Testis (tissue), 5 donors: ENCODE measurements at places on chromosomes 1 and 21. TPM values are rescaled to one million over a fixed set of nuclear protein-coding genes. Genes with fewer than 3 reads are reported as not detected.

SHE gene
- 50.9 TPM for polyA plus RNA-seq

POU3F1 gene
- 1.6 TPM for polyA plus RNA-seq

SPRR2E gene
- polyA plus RNA-seq: 1.4 TPM

FCRLB gene
- 0.53 TPM for polyA plus RNA-seq

LCE1C gene
- polyA plus RNA-seq: not detected

DAP3 gene
- 121 TPM for polyA plus RNA-seq

PSEN2 gene
- polyA plus RNA-seq: 40.7 TPM

OR6K3 gene
- polyA plus RNA-seq: not detected

AKNAD1 gene
- 9.8 TPM for polyA plus RNA-seq

AHDC1 gene
- 32.5 TPM for polyA plus RNA-seq

AIRE gene
- 0.16 TPM for polyA plus RNA-seq
